Stimulated activated CD8-positive, alpha-beta memory T cell treated with anti-CD3 and anti-CD28 coated beads, Interleukin-7, amount 100 ng/mL, for 1 hour (primary cell): ENCODE measurements at places on chromosomes 4 and X.

GRCh38 chr4:138190452-138190858, 51.7 kb downstream of the SLC7A11 start:
- no peak for DNase-seq

GRCh38 chrX:155065035-155065734, 5.8 kb downstream of the CMC4 start:
- no peak for DNase-seq

DNA sequence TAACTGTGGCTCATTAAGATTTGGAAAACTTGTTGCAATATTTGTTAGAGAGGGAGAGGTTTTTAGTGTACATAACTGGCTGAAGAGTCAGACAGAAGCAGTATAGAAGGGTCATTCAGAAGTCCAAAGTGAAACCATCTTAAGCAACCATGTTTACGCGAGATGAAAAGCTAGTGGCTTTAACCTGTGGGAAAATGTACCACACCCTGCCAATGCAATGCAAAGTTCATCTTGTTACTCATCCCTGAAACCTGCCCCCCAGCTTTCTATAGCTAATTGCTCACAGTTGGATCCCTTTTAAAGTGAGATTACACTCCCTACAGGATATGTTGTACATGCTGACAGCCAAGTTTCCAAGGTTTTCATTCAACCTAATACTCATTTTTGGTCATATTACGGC, 96.7 kb upstream of the RAPGEF2 start:
- DNase-seq, result no peak

GRCh38 chr4:60865273-60865672, 334.9 kb upstream of the ADGRL3 start:
- no peak for DNase-seq

GRCh38 chrX:94361241-94361640, 687.2 kb downstream of the FAM133A start:
- no peak for DNase-seq

GRCh38 chrX:1389181-1389992, 2.5 kb downstream of the SLC25A6 start:
- DNase-seq, result no peak
